T-helper 17 cell (primary cell): ENCODE measurements at places on chromosomes 11 and 22. TPM values are rescaled to one million over a fixed set of nuclear protein-coding genes. Genes with fewer than 3 reads are reported as not detected.

GRCh38 chr11:71208011-71208774 is 44.2 kb downstream of the SHANK2 start:
- H3K36me3 ChIP-seq = peaks cover 2% of the 10 kb centered on the region
- no peaks in the 10 kb centered on the region for H3K4me1 ChIP-seq
- H3K27me3 ChIP-seq = peaks cover 23% of the 10 kb centered on the region
- DNase-seq = no peak
- H3K4me3 ChIP-seq = no peak overlapping the region

GRCh38 chr11:30740091-30740490 is 153.9 kb upstream of the MPPED2 start:
- H3K4me3 ChIP-seq = no peak overlapping the region
- H3K4me1 ChIP-seq = no peaks in the 10 kb centered on the region
- no peaks in the 10 kb centered on the region for H3K27me3 ChIP-seq
- no peak overlapping the region for H3K27ac ChIP-seq

DNA sequence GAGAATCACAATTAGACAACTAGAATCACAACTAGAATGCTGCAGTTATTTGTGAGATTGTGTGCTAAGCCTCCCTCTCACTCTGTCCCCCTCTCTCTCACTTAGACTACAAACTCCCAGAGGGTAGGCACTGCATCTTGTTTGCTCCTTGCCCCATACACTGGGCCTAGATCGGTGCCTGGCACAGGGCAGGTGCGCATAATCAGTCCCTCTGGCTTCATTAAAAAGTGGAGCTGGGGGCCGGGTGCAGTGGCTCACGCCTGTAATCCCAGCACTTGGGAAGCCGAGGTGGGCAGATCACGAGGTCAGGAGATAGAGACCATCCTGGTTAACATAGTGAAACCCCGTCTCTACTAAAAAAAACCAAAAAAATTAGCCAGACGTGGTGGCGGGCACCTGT is 456.8 kb downstream of the MIAT start:
- no peak overlapping the region for H3K27ac ChIP-seq
- no peak for DNase-seq
- H3K36me3 ChIP-seq = no peaks in the 10 kb centered on the region
- no peak overlapping the region for H3K4me3 ChIP-seq

- H3K4me1 ChIP-seq = no peaks in the 10 kb centered on the region
- H3K27ac ChIP-seq = no peak overlapping the region
- DNase-seq = no peak
Observed at GRCh38 chr11:122439866-122440810, 215.4 kb upstream of the UBASH3B start.

GRCh38 chr11:126345759-126346585 is 9.5 kb upstream of the ST3GAL4 start:
- peaks cover 6% of the 10 kb centered on the region for H3K36me3 ChIP-seq
- H3K4me1 ChIP-seq = peaks cover 9% of the 10 kb centered on the region
- no peak overlapping the region for H3K4me3 ChIP-seq
- H3K27ac ChIP-seq = no peak overlapping the region
- no peak for DNase-seq

DNA sequence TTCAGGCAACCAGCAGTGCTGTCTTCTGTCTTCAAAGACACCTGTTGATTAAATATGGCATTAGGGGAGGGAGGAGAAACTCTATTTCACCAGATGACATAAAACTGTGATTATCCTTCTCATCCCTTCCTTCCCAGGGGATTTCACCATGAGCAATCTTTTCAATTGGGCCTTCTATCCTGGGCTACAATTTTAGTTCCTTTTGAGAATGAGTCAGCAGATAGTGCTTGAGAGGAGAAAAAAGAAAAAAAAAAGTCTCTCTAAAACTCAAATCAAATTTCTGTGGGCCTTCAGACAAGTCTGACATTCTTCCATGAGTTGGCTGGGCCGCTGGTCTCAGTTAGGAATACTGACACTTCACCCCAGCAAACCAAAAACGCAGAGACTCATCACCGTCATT is 7.2 kb downstream of the FLI1 start:
- peaks cover 82% of the 10 kb centered on the region for H3K4me1 ChIP-seq
- DNase-seq = no peak
- H3K27ac ChIP-seq = peak overlapping the region; percentile 95

DNA sequence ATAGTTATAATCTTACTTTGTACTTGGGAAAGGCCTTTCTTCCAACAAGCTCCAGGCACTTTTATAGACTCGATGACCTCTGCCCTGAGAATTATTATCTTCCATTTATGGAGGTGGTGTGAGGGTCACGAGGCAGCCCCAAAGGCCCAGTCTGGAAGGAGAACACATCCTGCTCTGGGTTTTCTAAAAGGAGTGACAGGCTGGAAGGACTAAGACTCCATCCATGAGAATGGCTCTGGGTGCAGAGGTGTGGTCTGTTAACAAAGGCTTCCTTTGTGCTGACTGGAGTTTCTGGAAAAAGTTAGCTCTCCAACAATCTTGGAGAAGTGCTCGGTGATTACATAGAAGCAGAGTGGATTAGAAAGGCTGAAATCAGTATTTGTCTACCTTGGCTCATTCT is 74.7 kb upstream of the SESN3 start:
- H3K27ac ChIP-seq = no peak overlapping the region
- H3K36me3 ChIP-seq = peaks cover 2% of the 10 kb centered on the region
- no peaks in the 10 kb centered on the region for H3K27me3 ChIP-seq
- H3K4me1 ChIP-seq = peaks cover 12% of the 10 kb centered on the region

GRCh38 chr22:25357606-25358420 is 138.4 kb downstream of the CRYBB2 start:
- H3K36me3 ChIP-seq = peaks cover 13% of the 10 kb centered on the region
- no peaks in the 10 kb centered on the region for H3K27me3 ChIP-seq
- no peak overlapping the region for H3K27ac ChIP-seq
- H3K4me3 ChIP-seq = no peak overlapping the region
- peaks cover 2% of the 10 kb centered on the region for H3K4me1 ChIP-seq

GRCh38 chr11:96781082-96781481 is 391.3 kb downstream of the JRKL start:
- H3K27me3 ChIP-seq = no peaks in the 10 kb centered on the region
- no peak overlapping the region for H3K27ac ChIP-seq
- no peak overlapping the region for H3K4me3 ChIP-seq
- H3K4me1 ChIP-seq = no peaks in the 10 kb centered on the region

- peaks cover 36% of the 10 kb centered on the region for H3K27me3 ChIP-seq
- no peak overlapping the region for H3K4me3 ChIP-seq
- H3K36me3 ChIP-seq = no peaks in the 10 kb centered on the region
- H3K4me1 ChIP-seq = no peaks in the 10 kb centered on the region
- no peak for DNase-seq
Observed at GRCh38 chr22:44824271-44824670, 71.9 kb downstream of the ARHGAP8 start.

- peaks cover 81% of the 10 kb centered on the region for H3K27me3 ChIP-seq
- peaks cover 9% of the 10 kb centered on the region for H3K36me3 ChIP-seq
- peak overlapping the region; percentile 68 for H3K4me3 ChIP-seq
- DNase-seq = no peak
Observed at GRCh38 chr22:37416389-37416788, 10.9 kb downstream of the ELFN2 start.

GRCh38 chr11:74255741-74256375 is 55.6 kb downstream of the P4HA3 start:
- H3K4me3 ChIP-seq = no peak overlapping the region
- no peak overlapping the region for H3K27ac ChIP-seq
- peaks cover 10% of the 10 kb centered on the region for H3K36me3 ChIP-seq
- H3K4me1 ChIP-seq = peaks cover 6% of the 10 kb centered on the region
- no peaks in the 10 kb centered on the region for H3K27me3 ChIP-seq
- DNase-seq = peak; percentile 26

- H3K27ac ChIP-seq = no peak overlapping the region
- no peaks in the 10 kb centered on the region for H3K4me1 ChIP-seq
- no peak overlapping the region for H3K4me3 ChIP-seq
- no peak for DNase-seq
- no peaks in the 10 kb centered on the region for H3K36me3 ChIP-seq
Observed at GRCh38 chr11:11324090-11324489, 29.0 kb downstream of the CSNK2A3 start.

DNA sequence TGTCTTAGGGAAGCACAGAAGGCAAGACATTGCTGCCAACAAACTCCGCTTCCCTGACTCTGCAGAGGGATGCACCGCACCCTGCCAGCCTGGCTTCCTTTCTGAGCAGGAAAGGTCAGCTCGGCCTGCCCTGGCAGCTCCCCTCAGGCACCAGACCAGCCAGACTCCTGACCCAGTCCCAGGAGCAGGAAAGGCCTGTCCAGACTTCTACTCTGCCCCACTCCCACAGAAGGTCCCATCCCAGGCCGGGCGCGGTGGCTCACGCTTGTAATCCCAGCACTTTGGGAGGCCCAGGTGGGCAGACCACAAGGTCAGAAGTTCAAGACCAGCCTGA is 17.7 kb downstream of the ARRB1 start:
- peaks cover 45% of the 10 kb centered on the region for H3K4me1 ChIP-seq
- H3K27ac ChIP-seq = no peak overlapping the region
- H3K4me3 ChIP-seq = no peak overlapping the region
- DNase-seq = no peak

DNA sequence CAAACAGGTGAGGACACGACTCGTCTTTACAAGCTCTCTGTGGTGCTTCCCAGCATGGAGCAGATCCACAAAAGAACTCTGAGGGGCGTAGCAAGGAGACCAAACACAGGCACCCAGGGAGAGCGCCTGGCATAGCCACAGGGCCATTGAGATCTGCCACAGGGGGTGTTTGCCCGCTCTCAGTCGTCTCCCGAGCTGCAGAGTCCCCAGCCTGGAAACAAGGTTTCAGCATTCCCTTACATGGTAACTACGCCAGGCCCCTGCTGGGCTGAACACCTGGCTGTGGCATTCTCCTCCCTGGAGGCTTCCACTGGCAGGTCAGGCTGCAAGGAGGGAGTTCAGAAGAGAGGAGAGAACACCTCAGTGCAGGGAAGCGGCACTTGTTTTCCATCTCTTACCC is 962.1 kb downstream of the NTM start:
- no peak for DNase-seq
- H3K4me3 ChIP-seq = peak overlapping the region; percentile 31
- H3K4me1 ChIP-seq = no peaks in the 10 kb centered on the region
- H3K36me3 ChIP-seq = no peaks in the 10 kb centered on the region

DNA sequence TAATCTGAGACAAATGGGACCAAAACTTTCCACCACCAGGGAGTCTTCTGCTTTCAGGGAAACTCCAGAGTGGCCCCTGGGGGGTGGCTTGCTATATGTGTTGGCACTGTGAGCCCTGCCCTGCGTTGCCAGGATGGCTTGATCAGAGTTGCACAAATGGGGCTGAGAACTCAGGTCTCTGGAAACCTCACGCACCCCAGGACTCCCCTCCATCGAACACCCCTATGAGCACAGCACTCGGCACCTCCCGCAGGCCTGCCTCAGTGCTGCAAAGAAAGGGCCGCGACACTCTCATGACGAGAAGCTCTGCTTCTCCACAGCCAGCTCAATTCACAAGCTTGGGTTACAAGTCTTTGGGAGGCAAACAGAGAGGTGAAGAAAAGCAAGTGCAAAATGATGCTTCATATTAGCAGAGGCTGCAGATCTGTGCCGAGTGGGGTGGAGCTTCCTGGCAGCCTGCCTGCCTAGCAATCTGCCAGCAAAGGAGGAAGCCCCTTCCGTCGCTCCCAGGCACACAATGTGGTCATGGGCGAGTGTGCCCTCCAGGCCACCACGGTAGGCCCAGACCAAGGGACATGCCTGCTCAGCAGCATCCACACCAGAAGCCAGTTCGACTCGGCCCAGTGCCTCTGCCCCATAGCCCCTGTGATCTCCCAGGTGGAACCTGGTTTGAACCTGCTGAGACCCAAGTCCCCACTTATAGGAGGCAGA is 55.7 kb downstream of the MYH9 start:
- DNase-seq = no peak
- no peaks in the 10 kb centered on the region for H3K27me3 ChIP-seq

- H3K4me3 ChIP-seq = no peak overlapping the region
- peaks cover 4% of the 10 kb centered on the region for H3K4me1 ChIP-seq
- DNase-seq = no peak
- peaks cover 44% of the 10 kb centered on the region for H3K27me3 ChIP-seq
- H3K27ac ChIP-seq = no peak overlapping the region
- H3K36me3 ChIP-seq = no peaks in the 10 kb centered on the region
Observed at GRCh38 chr11:58286249-58286648, 18.2 kb upstream of the OR10W1 start.

DNA sequence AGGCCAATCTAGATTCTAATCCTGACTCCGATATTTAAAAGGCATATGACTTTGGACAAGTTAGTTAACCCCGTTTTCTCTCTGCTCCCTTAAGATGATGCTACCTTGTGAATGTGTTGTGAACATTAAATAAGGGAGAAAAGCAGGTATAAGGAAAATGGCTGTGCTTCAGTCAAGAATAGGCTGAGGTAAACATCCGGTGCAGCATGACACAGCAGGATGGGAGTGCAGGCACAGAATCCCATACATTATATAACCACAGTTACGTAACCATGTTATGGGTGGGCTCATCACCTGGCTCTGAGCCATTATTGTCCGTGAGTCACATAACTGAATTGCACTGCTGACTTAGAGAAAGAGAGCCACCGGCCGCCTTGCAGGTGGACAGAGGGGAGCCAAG is 382.2 kb upstream of the ANO5 start:
- no peaks in the 10 kb centered on the region for H3K4me1 ChIP-seq
- H3K4me3 ChIP-seq = no peak overlapping the region
- no peaks in the 10 kb centered on the region for H3K36me3 ChIP-seq
- H3K27me3 ChIP-seq = no peaks in the 10 kb centered on the region

- peaks cover 12% of the 10 kb centered on the region for H3K4me1 ChIP-seq
- DNase-seq = no peak
- no peak overlapping the region for H3K27ac ChIP-seq
- peaks cover 39% of the 10 kb centered on the region for H3K27me3 ChIP-seq
- H3K4me3 ChIP-seq = no peak overlapping the region
- peaks cover 7% of the 10 kb centered on the region for H3K36me3 ChIP-seq
Observed at GRCh38 chr22:36929621-36930020, 16.2 kb downstream of the CSF2RB start.

DNA sequence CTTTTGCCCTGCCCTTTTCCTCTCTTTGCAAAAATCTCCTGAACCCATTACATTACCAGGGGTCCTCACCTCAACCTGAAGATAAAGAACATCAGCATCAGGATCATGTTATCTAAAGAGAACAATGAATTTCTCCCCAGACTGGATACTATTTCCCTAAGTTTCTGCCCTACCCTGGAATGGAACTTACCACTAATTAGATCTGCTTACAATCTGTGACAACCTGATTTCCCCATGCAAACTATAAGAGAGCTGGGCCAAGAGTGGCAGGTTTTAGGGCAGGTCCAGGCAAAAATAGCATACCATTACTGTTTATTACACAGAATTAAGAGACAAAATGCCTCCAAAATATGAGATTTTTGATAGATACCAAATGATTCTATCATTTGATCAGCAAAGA is 58.0 kb upstream of the GDPD4 start:
- H3K27ac ChIP-seq = no peak overlapping the region
- peaks cover 17% of the 10 kb centered on the region for H3K36me3 ChIP-seq
- no peaks in the 10 kb centered on the region for H3K27me3 ChIP-seq
- DNase-seq = no peak
- no peak overlapping the region for H3K4me3 ChIP-seq
- H3K4me1 ChIP-seq = peaks cover 5% of the 10 kb centered on the region

Gene ALG12
- total RNA-seq = 15.4 TPM

Gene TCN1
- total RNA-seq = not detected

Gene FGF19
- total RNA-seq = not detected

Gene IL17REL
- total RNA-seq = not detected

Gene C11orf86
- total RNA-seq = not detected

Gene TMEM191C
- total RNA-seq = 3.4 TPM

Gene TST
- total RNA-seq = 10.7 TPM
